ENCODE measurements at places on chromosomes 1 and 21.

DNA sequence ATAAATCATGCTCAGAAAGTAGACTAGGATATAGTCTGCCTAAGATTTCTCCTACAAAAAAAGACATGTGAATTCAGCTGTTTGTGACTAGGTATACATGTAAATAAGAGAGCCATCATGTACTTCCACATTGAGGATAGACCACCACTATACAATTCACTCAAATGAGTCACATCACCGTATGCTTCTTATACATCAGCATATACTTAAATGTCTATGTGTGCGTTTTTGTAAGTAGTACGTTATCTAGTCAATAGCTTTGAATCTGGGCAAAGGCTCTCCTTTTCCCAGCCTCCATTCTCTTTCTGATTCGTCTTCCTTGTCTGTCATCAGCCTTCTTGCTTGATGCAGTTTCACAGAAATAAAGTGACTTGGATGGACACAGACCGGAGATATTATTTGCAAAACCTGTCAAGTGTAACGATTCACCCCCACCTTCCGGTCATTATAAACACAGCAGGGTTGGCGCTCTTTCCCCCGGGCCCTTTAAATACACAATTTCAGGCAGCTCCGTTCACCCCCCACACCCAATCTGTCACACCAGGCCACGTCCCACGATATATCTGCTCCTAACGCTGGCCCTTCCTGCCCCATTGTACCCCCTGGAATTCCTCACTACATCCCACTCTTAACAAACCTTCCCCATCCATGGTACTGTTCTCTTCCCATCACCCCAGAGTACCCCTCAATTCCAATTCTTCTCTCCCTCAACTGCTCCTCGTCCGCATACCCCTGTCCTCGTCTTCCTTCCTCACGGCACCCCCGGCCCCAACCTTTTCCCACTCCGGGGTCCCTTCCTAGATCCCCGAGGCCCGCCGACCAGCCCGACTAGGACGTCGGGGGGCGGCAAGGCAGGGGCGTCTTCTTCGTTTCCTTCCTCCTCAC, 636 bp downstream of the VAMP4 start:
- DNase-seq: peak; percentile 75

GRCh38 chr1:227540170-227541098, 22.9 kb upstream of the ZNF678 start:
- no peak for DNase-seq

DNA sequence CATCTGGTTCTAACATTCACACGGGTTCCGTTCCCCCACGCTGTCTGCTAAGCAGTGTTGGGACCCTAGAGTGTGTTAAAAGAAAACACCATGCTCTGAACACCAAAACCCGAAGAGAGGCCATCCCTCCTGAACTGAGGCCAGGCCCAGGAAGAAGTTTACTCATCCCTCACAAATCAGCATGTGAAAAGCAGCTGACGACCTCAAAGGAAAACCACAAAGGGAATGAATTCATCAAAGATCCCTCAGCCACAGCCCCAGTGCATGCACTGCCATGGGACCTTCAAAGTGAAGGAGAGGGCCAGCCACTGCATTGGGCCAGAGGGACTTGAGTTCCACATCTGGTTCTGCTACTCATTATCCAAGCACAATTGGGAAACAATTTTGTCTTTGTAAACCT, 7.0 kb upstream of the PSEN2 start:
- no peak for DNase-seq

DNA sequence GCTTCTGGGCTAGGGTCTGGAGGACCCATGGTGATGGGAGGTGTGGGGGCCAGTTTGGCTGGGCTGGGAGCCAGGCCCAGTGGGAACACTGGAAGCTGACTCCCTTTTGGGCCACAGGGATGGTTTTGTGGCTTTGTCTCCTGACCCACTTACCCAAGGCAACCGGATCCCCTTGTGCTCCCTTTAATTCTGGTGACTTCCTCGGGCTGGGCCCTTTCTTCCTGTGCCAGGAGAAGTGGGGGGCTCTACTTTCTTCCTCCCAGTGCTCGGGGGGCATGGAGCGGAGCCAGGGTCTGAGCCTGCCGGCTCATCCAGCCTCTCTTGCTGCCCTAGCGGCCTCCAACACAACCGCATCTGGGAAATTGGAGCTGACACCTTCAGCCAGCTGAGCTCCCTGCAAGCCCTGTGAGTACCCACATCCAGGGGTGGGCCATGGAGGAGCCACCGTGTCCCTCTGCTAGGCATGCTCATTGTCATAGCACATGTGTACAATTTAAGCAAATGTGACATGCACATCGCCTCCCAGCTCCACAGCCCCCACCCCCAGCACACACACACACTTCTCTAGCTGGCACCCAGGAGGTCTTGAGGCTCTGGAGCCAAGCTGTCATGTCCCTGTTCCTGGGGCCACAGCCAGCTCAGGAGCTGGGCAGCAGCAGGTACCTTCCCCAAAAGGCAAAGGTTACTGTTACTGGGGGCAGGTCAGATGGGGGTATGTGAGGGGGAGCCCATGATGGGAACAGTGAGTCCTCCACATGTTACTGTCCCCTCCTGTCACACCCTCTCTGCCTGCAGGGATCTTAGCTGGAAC, 35.0 kb downstream of the UBE2T start:
- no peak for DNase-seq

DNA sequence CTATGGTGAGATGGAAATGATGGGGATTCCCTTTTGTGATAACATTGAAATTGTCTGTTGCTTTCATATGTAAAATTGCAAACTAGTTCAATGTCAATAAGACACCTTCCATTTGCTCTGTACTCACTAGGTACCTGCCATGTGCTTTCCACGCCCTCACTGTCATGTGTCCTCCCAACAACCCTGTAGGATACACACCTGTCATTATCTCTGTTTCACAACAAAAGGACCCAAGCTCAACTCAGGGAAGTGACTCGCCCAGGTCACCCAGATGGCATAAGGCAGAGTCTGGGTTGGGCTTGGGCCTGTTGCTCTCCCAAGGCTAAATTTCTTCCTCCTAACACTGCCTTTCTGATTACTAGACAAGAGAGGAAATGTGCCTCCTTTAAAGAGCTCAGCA, 45.3 kb upstream of the MCOLN3 start:
- no peak for DNase-seq

GRCh38 chr1:230707732-230708630, 5.9 kb downstream of the AGT start:
- no peak for DNase-seq

- DNase-seq: no peak
Measured at GRCh38 chr1:97202481-97203380, 481.1 kb downstream of the PTBP2 start.

- no peak for DNase-seq
Measured at GRCh38 chr1:52059321-52059720, 3.2 kb downstream of the BTF3L4 start.

DNA sequence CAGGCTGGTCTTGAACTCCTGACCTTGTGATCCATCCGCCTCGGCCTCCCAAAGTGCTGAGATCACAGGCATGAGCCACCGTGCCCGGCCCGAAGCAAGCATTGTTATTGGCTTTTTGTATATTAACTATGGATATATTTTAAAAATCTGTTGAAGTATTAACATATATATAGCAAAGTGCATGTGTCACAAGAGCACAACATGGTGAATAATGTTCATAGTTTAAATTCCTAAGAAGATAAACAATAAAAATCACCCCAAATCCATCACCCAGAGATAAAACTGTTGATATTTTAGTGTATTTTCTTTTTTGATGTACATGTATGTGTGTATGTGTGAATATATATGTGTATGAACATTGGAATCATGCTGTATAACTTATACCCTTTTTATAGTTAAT, 9.1 kb upstream of the FOXE3 start:
- no peak for DNase-seq

DNA sequence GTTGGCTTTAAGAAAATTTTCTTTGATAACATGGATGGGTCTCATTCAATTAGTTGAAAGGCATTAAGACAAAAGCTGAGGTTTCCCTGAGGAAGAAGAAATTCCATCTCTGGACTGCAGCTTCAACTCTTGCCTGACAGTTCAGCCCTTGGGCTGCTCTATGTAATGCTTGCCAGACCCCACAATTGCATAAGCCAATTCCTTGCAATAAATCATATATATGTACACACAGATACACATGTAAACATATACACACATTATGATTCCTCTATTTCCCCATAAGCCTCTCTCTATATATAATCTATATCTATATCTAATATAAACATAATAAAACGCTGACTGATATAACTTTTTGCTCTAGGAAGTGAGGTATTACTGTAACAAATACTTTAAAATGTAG, 301.5 kb upstream of the PRMT6 start:
- DNase-seq: no peak

GRCh38 chr1:230771773-230772354, 24.7 kb downstream of the CAPN9 start:
- DNase-seq: no peak

GRCh38 chr21:45009616-45010015, 64.8 kb upstream of the ADARB1 start:
- no peak for DNase-seq

GRCh38 chr21:14901482-14901958, 163.3 kb downstream of the NRIP1 start:
- DNase-seq: peak; percentile 10
